ENCODE measurements at places on chromosomes 7 and 10. TPM values are rescaled to one million over a fixed set of nuclear protein-coding genes. Genes with fewer than 3 reads are reported as not detected.

GRCh38 chr10:98790817-98791216, 344.1 kb upstream of the HPS1 start:
- H3K27ac ChIP-seq = no peak overlapping the region
- H3K36me3 ChIP-seq = no peaks in the 10 kb centered on the region
- DNase-seq = no peak
- H3K4me1 ChIP-seq = no peaks in the 10 kb centered on the region
- H3K27me3 ChIP-seq = no peaks in the 10 kb centered on the region

The IRF5 gene
- 3.7 TPM for total RNA-seq

The SNX10 gene
- 3.4 TPM for total RNA-seq

- H3K4me3 ChIP-seq = no peak overlapping the region
- DNase-seq = no peak
- no peaks in the 10 kb centered on the region for H3K36me3 ChIP-seq
- H3K4me1 ChIP-seq = no peaks in the 10 kb centered on the region
Measured at GRCh38 chr10:78044179-78044578, 10.5 kb downstream of the RPS24 start.

The IKZF1 gene
- total RNA-seq = 4.6 TPM

DNA sequence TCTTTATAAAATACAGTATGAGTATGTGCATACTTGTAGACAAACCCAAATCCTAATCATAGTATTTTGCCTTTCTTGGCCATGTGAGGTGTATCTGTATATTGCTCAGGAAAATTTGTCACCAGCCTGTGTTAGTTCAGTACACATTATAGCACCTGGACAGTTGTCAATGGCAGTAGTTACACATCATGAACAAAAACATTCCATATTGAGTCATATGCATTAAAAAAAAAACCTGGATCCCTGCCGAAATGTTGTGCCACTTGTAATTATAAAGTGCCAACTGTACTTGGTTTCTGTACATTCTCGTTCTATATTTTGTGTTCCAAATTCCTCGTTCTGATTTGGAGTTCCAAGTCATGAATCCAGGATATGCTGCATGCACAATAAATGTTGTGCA, 410.4 kb downstream of the INHBA start:
- no peak for DNase-seq
- H3K4me3 ChIP-seq = no peak overlapping the region
- H3K4me1 ChIP-seq = no peaks in the 10 kb centered on the region
- H3K36me3 ChIP-seq = no peaks in the 10 kb centered on the region

The ANK3 gene
- total RNA-seq = 43.4 TPM

DNA sequence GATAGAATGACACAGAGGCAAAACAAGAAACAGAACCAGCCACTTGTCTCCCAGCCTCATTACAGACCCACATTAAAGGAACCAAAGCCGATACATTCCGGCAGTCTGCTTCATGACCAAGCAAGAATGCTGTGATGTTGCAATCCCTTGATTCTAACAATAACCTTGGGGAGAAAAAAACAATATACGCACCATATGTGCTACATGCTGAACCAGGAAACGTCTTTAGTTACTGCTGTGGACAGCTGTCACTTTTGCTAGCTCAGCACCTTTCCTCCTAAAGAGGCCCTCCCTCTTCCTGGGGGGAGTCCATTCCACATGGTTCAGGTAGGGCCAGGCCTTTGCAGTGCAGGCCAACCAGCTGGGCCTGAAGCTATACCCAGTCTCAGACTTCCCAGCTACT, 79.1 kb downstream of the PRTFDC1 start:
- peaks cover 16% of the 10 kb centered on the region for H3K4me1 ChIP-seq
- no peaks in the 10 kb centered on the region for H3K27me3 ChIP-seq
- H3K27ac ChIP-seq = no peak overlapping the region
- no peak overlapping the region for H3K4me3 ChIP-seq
- H3K36me3 ChIP-seq = no peaks in the 10 kb centered on the region

The LIPM gene
- total RNA-seq = not detected

The NRCAM gene
- total RNA-seq = 3.3 TPM

DNA sequence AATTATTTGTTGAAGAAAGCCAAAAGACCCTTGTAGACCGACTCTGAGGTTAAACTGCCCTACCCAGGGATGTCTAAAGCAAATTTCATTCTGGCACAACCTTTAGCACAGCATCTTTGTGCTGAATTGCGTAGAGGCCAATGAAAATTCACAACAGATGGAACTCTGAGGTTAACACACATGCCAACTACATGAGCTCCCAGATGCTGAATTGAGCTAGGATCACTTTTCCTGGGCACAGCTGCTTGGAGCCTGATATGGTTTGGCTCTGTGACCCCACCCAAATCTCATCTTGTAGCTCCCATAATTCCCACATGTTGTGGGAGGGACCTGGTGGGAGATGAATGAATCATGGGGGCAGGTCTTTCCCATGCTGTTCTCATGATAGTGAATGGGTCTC, 158.0 kb upstream of the PTN start:
- H3K36me3 ChIP-seq = no peaks in the 10 kb centered on the region
- H3K4me3 ChIP-seq = no peak overlapping the region
- no peaks in the 10 kb centered on the region for H3K27me3 ChIP-seq
- no peak for DNase-seq
- no peak overlapping the region for H3K27ac ChIP-seq

- no peak for DNase-seq
- H3K4me3 ChIP-seq = no peak overlapping the region
- no peaks in the 10 kb centered on the region for H3K4me1 ChIP-seq
- no peak overlapping the region for H3K27ac ChIP-seq
Measured at GRCh38 chr10:105952153-105952552, 1212.4 kb downstream of the SORCS1 start.

- no peaks in the 10 kb centered on the region for H3K36me3 ChIP-seq
- H3K27me3 ChIP-seq = no peaks in the 10 kb centered on the region
- no peak overlapping the region for H3K27ac ChIP-seq
- DNase-seq = no peak
- no peak overlapping the region for H3K4me3 ChIP-seq
- no peaks in the 10 kb centered on the region for H3K4me1 ChIP-seq
Measured at GRCh38 chr7:149097088-149097487, 6.6 kb upstream of the ZNF786 start.

DNA sequence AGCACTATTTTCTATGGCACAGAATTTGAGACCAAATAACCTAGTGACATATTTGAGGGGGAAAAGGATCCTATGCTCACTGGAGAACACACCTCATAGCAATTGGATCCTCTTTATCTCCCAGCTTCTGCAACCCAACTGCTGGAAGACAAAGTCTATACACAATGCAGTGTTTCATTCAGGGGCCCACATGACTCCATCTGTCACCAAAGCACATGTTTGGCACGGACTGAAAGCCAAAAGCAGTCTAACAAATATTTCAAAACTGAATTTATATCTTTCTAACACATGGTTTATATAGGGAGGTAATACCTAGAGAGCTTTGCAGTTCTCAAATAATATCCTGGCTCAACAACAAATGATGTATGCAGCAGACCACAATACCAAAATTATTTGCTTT, 39.2 kb downstream of the ADAM12 start:
- H3K27ac ChIP-seq = no peak overlapping the region
- H3K36me3 ChIP-seq = no peaks in the 10 kb centered on the region
- no peaks in the 10 kb centered on the region for H3K27me3 ChIP-seq
- DNase-seq = no peak
- peaks cover 9% of the 10 kb centered on the region for H3K4me1 ChIP-seq

DNA sequence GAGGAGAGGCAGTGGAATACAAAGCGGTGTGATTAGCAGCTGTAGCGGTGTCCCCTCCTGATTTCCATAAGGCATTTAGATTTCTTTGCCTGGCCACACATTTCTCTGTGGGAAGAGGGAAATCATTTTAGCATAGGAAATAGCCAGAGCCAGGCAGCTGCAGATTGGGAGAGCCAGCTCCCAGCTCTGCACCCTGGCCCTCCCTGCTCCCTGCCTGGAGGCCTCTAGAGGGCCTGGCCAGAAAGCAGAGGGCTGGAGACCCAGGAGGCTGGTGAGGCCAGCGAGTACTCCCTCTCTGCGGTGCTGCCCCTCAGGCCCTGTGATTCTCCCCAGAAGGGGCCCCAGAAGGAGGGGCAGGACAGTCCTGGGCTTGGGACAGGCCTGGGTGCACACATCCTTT, 85.7 kb downstream of the C10orf105 start:
- peaks cover 4% of the 10 kb centered on the region for H3K4me1 ChIP-seq
- no peaks in the 10 kb centered on the region for H3K27me3 ChIP-seq
- no peak overlapping the region for H3K27ac ChIP-seq
- no peak overlapping the region for H3K4me3 ChIP-seq
- DNase-seq = no peak
- no peaks in the 10 kb centered on the region for H3K36me3 ChIP-seq

The TFPI2 gene
- total RNA-seq = 47.2 TPM

Measured in ovary (tissue), 10 donors.